Bronchus fibroblast of lung (primary cell): ENCODE measurements at places on chromosomes 16 and 17. TPM values are rescaled to one million over a fixed set of nuclear protein-coding genes. Genes with fewer than 3 reads are reported as not detected.

ALDH3A1 gene
- total RNA-seq = not detected in 2 replicates

GRB7 gene
- 0.45 and 0.84 TPM in 2 replicates for total RNA-seq

CRYBA1 gene
- total RNA-seq = not detected in 2 replicates

GAST gene
- not detected in 2 replicates for total RNA-seq

PMM2 gene
- total RNA-seq = 20.5 and 26.2 TPM in 2 replicates

CCDC40 gene
- total RNA-seq = 1.0 and 2.0 TPM in 2 replicates

C17orf100 gene
- total RNA-seq = 1.2 and 1.3 TPM in 2 replicates

NDRG4 gene
- 20.7 and 21.7 TPM in 2 replicates for total RNA-seq

OVCA2 gene
- 57.5 and 59.2 TPM in 2 replicates for total RNA-seq

PLLP gene
- 0.15 TPM in 1 of 2 replicates, not detected in the other for total RNA-seq

RAB34 gene
- total RNA-seq = 371 and 405 TPM in 2 replicates

TNFRSF17 gene
- not detected in 2 replicates for total RNA-seq

MVD gene
- 324 and 341 TPM in 2 replicates for total RNA-seq

SLC38A8 gene
- not detected in 2 replicates for total RNA-seq

PDXDC1 gene
- 38.7 and 47.6 TPM in 2 replicates for total RNA-seq

KRTAP4-5 gene
- total RNA-seq = not detected in 2 replicates

MYH2 gene
- total RNA-seq = not detected in 2 replicates

CDH5 gene
- total RNA-seq = not detected in 2 replicates

PITPNM3 gene
- total RNA-seq = 0.59 and 0.67 TPM in 2 replicates

ADAM11 gene
- total RNA-seq = 0.45 and 0.50 TPM in 2 replicates

CA4 gene
- total RNA-seq = not detected in 2 replicates

UTS2R gene
- not detected in 2 replicates for total RNA-seq

KRT28 gene
- not detected in 2 replicates for total RNA-seq

NDE1 gene
- total RNA-seq = 52.5 and 61.1 TPM in 2 replicates

MYOCD gene
- total RNA-seq = under 0.01 TPM in 2 replicates

TSEN54 gene
- total RNA-seq = 15.3 and 20.8 TPM in 2 replicates

MGAT5B gene
- 0.50 and 1.2 TPM in 2 replicates for total RNA-seq

KRT15 gene
- 0.45 and 0.67 TPM in 2 replicates for total RNA-seq

RHOT2 gene
- 56.0 and 63.4 TPM in 2 replicates for total RNA-seq

MYO15B gene
- 2.0 and 2.1 TPM in 2 replicates for total RNA-seq

TNK1 gene
- under 0.01 TPM in 1 of 2 replicates, not detected in the other for total RNA-seq

PRAC2 gene
- total RNA-seq = not detected in 2 replicates

TPSG1 gene
- total RNA-seq = not detected in 2 replicates
